ENCODE measurements at places on chromosomes 3 and 15.

- DNase-seq: no peak
Observed at GRCh38 chr3:194937882-194938321, 252.2 kb downstream of the FAM43A start.

GRCh38 chr3:14678015-14678503 is 3.1 kb downstream of the C3orf20 start:
- DNase-seq: no peak

- no peak for DNase-seq
Observed at GRCh38 chr3:184760337-184761074, 48.6 kb upstream of the MAGEF1 start.

- no peak for DNase-seq
Observed at GRCh38 chr3:124256599-124256998, 264.7 kb upstream of the ROPN1 start.

GRCh38 chr15:44811337-44811736 is 75.0 kb downstream of the TRIM69 start:
- DNase-seq: no peak

GRCh38 chr3:177516158-177517011 is 319.1 kb upstream of the TBL1XR1 start:
- no peak for DNase-seq

DNA sequence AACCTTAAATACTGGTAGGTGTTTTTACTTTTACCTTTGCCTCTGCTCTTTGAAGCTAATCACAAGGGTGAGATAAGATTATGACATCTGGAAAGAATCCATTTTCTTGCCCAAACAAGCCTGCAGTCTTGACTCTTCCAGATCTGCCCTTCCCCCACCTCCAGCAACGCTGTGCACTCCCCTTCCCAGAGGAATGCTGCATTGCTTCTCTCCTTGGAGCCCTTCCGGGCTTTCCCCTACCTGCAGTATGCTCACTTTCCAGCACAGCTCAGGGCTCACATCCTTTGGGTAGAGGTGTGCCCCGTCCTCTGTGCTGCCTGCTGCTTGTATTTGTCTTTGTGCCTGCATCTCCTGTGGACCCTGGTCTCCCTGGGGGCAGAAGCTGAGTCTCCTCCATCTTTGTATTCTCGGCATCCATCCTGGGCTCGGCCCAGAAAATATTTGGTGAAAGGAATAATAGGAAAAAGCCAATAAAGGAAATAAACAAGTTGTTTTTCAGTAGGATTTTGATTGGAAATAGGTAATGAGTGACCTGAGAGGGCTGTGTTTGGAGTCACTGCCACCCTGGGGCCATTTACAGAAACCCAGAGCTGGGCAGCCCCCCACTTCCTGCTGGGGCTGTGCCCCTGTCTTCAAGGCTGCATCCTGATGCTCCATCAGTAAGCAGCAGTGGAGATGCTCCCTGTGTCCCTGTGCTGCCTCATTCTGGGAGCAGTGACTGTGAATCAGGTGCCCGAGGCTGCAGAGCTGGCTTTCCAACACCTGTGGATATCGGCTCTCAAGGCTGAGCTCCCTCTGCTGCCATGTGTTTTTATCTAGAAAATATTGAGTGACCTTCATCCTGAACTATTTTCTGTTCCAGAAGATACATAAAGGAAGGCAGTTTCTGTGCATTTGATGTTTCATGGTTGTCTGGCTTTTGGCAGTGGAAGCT is 117.5 kb downstream of the EEFSEC start:
- DNase-seq: no peak

Measured in stimulated activated CD8-positive, alpha-beta memory T cell treated with anti-CD3 and anti-CD28 coated beads, Interleukin-7, amount 100 ng/mL, for 24 hours (primary cell).